Nucleus accumbens (tissue), 56 donors: ENCODE measurements at places on chromosomes 13 and 19.
A peak's percentile ranks its signal among the peaks of the same experiment; 100 is the strongest.

- DNase-seq, result no peak
Measured at GRCh38 chr19:17755443-17755890, 4.2 kb downstream of the FCHO1 start.

DNA sequence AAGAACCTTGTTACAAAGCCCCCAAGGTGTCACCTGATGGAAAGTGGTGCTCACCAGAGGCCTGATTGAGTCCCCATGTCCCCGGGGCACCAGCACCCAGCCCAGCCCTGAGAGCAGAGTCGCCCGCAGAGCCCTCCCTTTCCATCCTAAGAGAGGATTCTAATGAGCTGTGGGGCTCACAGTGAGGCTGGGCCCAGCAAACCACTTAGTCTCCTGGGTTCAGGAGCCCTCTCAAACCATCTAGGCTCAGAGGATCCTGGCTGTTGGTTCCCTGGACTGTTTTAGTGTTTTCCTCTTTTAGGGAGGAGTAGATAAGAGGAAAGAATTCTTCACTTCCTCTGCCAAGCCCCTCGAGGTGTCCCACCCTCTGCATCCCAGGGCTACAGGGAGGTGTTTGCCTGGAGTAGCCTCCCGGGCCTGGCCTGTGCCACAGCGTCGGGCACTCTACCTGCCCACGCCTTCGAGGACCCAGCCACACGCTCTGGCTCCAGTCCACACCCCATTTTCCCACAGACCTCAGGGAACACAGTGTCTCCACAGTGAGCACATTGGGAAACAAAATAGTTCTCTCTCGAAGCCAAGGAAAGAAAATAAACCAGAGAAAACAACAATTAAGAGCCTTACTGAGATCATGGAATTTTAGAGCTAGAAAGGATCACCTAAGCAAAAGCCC lies 34.4 kb downstream of the DHRS12 start:
- DNase-seq, result no peak

DNA sequence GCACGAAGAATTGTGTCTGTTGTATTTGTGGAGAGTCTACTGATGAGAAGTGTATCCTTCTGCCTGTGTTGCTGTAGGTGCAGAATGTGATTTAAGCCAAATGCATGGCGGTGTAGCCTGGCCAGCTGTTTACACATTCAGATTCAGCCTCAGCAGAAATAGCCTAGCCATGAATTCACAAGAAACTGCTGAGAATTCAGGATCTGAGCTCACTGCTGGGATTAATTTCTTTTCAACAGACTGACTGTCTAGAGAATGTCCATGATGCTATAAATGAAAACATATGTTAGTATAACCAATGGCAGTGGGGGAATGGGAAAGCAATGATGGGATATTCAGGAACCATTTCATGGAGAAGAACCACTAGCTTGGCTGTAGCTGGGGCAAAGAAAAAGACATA lies 77.4 kb upstream of the RNF113B start:
- no peak for DNase-seq

GRCh38 chr19:18204394-18205199 lies 755 bp upstream of the RAB3A start:
- no peak for DNase-seq

- DNase-seq, result no peak
Measured at GRCh38 chr19:4149518-4150288, 3.7 kb upstream of the CREB3L3 start.

DNA sequence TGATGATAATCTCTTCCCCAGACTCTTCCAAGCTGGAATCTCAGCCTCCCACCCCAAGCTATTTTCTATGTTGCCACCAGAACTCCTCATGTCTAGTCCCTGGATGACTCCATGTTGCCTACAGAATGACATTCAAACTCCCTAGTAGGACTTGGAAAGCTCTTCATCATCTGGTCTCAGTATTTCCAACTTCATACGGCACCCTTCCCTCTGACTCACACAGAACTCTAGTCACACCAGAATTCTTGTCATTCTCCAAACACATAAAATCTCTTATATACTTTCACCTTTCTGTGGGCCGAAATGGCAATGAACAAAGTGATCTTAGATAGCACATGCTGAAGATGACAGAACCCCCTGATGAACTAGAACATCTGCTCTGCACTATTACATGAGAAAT lies 86.2 kb downstream of the CAB39L start:
- no peak for DNase-seq

DNA sequence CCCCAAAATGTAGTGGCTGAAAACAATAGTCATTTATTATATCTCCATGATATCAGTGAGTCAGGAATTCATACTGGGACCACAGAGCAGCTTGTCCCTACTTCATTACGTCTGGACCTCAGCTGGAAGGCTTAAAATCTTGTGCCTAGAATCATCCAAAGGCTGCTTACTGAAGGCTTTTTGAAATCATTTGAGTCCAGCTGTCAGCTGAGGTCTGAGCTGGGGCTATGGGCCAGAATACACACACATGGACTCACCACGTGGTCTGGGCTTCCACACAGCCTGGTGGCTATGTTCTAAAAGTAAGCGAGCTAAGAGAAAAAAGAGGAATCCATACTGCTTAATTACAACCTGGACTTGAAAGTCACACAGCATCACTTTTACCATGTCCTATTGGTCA lies 209.2 kb downstream of the KCTD12 start:
- no peak for DNase-seq

GRCh38 chr13:110772091-110772984 lies 58.8 kb downstream of the ING1 start:
- no peak for DNase-seq

- no peak for DNase-seq
Measured at GRCh38 chr13:65784088-65784816, 1445.9 kb downstream of the PCDH9 start.

- DNase-seq, result no peak
Measured at GRCh38 chr19:7519361-7520130, 2.9 kb upstream of the MCOLN1 start.

- no peak for DNase-seq
Measured at GRCh38 chr19:29489172-29489951, 36.4 kb upstream of the VSTM2B start.

DNA sequence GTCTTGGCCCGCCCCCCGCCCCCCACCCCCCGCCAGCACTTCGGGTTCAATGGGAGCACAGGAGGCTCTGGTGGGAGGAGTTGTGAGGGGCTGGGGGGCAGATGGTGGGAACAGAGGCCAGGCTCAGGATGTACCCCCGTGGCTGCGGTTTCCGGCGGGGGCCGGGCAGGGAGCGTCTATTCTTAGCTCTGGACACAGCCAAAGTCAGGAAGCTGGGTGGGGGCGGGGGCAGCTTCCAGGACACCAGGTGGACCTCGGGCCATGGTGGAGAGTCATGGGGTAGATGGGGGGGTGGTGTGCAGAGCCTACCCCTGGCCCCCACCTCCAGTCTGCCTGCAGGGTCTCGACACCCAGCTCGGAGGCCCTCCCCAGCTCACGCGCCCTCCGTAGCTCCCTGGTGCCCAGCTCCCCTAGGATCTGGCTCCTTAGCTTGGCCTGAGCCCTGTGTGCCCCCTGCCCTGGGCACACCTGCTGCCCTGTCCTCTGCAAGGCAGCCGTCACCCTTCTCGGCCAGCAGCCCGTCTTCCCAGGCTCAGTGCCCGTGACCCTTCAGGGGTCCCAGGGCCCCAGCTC lies 2.2 kb upstream of the TBXA2R start:
- no peak for DNase-seq

DNA sequence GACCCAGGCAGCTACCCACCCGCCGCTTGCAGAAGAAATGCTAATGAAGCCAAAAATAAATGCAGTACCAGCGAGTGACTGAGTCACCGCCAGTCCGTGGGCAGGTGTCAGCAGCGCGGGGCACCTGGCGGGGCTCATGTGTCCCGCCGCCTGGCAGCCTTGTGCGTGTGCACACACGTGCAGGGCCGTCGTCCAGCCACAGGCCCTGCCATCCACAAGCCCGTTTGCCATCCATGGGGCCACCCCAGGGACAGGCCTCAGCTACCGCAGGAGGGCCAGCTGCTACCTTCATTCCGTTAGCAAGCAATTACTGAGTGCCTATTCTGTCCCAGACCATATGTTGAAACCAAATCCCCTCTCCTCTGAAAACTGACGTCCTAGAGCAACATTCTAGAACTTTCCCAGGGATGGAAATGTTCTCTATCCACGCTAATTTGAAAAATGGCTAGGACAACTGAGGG lies 20.5 kb downstream of the NCAN start:
- DNase-seq, result peak; percentile 16

DNA sequence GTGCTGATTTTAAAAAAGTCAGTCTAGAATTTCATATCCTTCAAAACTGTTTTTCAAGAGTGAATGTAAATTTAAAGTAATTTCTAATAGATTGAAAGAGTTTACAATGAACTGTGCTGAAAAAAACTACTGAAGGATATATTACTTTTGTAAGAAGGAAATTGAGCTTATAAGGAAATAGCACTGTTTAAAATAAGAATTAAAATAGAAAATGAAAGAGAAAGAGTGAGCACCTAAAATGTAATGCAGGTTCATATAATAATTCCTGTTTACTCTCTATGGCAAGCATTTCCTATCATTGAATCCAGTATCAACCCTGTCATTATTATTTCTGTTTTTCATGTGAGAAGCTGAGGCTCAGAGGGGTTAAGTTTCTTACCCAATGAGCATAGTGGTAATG lies 57.3 kb downstream of the AKAP11 start:
- DNase-seq, result no peak

GRCh38 chr19:10503002-10503789 lies at the start of gene KEAP1:
Gene KEAP1, minus strand, starts transcription at chr19:10503356. Its CDS starts 3,323 bp downstream, at chr19:10500033.
- DNase-seq, result peak; percentile 35

DNA sequence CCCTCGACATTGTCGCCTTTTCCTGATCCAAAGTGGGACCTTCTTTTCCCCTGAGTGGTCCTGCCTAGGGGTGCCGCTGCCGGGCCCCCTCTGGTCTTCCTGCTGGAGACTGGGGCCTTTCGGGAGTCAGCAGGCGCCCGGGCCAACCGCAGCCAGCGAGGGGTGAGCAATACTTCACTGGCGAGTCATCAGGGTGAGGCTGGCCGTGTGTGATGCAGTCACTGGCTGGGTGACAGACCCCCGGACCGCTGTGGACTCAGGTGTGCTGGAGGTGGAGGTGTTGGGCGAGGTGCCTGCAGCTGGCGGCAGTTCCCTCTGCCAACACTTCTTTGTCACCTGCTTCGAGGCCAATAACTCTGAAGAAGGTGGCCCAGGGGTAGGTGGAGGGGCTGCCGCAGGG lies 1.5 kb upstream of the CGB5 start:
- DNase-seq, result no peak

DNA sequence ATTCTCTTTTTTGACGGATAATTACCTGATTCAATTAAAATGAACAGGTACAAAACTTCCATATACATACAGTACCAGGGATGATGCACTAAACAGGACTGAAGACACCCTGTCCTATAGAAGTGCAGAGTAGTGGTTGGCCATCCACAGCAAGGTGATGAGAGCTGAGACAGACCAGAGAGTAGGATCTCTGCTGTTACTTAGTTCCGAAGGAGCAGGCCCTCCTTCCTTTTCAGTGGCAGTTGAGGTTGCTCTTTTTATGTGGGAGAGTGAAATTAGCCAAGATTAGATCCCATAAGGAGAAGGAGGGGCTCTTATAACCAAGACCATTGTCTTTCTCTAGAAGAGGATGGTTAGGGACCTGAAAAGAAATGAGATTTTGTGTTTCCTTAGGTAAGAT lies 4.0 kb downstream of the PDS5B start:
- no peak for DNase-seq

- no peak for DNase-seq
Measured at GRCh38 chr19:34480971-34481841, at the start of gene WTIP. Gene WTIP, plus strand, starts transcription at chr19:34481758. Its CDS starts 217 bp downstream, at chr19:34481975.

GRCh38 chr19:18282021-18282787 lies 782 bp upstream of the JUND start:
- no peak for DNase-seq

DNA sequence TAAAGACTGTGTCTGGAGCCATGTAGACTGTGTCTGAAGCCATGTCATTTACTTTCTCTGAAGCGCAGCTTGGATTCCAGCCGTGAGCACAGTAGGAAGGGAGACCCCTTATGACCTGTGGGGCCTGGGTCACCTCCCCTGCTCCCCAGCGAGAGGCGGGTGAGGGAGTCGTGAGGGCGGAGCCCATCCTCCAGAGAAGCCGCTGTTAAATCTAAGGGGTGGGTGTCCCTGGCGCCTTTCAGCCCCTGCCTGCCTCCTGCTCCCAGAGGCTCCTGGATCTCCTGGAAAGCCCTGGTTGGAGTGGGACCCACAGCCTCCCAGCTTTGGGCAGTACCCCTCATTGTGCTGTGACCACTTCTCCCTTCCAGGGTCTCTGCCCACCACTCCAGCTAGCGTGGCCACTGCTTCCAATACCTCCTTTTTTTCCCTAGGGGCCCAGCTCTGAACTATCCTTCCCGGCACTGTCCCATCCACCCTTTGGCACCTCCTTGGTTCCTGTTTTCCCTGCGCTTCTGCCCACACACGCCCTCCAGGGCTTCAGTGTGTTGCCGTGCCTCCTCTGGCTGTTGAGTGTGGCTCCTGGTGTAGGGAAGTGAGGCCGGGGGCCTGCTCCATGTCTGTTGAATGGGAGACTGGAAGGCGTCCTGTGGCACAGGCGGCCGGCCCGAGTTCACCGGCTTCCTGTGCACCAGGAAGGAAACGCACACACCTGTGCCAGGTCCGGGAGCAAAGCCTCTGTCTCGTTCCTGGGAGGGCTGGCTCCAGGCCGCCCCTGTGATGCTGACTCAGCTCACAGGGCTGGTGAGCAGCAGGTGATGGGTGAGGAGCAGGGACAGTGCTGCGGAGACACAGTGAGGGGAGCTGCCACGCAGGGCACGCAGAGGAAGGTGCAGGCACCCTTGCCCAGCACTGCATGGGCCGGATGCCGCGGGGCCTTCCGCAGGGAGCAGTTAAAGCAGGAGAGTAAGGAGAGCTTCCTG lies 29.4 kb downstream of the ATP4B start:
- no peak for DNase-seq

- DNase-seq, result no peak
Measured at GRCh38 chr19:29625186-29625651, 19.1 kb downstream of the POP4 start.

DNA sequence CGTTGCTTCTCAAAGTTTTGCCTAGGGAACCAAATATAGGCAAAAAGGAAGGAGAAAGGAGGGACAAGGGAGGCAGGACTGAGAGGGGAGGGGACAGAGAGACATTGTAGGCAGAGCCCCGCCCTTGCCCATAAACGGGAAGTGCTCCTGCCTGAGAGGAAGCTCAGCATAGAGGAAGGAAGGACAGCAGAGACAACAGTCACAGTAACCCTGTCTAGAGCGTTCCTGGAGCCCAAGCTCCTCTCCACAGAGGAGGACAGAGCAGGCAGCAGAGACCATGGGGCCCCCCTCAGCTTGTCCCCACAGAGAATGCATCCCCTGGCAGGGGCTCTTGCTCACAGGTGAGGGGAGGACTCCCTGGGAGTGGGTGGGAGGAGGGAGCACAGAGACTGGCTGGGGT lies at the start of gene CEACAM21:
TSS of gene CEACAM21 (plus strand) at position 169 of the 400 bp plus-strand sequence. CDS start at position 278, 109 bp downstream.
- no peak for DNase-seq

GRCh38 chr13:105406551-105406950 lies 1128.9 kb downstream of the EFNB2 start:
- DNase-seq, result no peak

DNA sequence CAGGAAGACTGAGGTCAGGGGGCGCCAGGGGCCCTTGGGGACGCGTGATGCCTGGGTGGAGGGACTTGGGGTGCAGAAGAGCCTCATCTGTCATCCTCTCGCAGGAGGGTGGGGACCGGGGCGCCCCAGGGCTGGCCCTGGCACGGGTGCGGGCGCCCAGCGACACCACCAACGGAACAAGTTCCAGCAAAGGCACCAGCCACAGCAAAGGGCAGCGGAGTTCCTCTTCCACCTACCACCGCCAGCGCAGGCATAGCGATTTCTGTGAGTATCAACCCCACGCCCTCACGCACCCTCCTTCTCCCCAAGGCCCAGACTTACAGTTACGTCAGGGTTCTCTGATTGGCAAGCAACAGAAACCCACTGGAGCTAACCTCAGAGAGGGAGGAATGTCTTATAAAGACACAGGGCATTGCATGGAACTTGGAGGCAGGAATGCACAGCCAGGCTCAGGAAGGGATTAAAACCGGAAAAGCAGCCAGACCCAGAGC lies 29.4 kb downstream of the MARK4 start:
- peak; percentile 17 for DNase-seq
